Activated CD4-positive, alpha-beta T cell treated with anti-CD3 and anti-CD28 coated beads, Interleukin-2, amount 50 U/mL, for 4 hours (primary cell): ENCODE measurements at places on chromosomes 1 and 21.

- DNase-seq = no peak
Measured at GRCh38 chr1:111332190-111332589, 41.5 kb downstream of the CHIA start.

GRCh38 chr1:23273450-23274133 is 56.3 kb upstream of the HTR1D start:
- no peak for DNase-seq

DNA sequence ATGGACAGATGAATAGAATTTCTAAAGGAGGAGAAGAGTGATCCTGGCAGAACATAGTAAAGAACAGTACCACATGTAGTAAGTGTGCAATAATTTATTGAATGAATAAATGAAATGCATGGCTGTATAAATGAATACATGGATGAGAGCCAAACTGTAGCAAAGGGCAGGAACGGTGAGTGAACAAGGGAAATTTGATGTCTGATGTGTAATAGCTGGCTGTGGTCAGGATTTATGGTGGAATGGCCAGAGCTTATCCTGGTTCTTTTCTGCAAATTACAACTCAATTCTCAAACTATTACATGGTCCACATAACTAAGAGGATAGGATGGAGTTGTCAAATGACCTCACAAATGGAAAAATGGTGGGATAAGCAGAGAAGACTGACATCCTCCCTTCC is 43.2 kb upstream of the ARHGAP29 start:
- DNase-seq = no peak

DNA sequence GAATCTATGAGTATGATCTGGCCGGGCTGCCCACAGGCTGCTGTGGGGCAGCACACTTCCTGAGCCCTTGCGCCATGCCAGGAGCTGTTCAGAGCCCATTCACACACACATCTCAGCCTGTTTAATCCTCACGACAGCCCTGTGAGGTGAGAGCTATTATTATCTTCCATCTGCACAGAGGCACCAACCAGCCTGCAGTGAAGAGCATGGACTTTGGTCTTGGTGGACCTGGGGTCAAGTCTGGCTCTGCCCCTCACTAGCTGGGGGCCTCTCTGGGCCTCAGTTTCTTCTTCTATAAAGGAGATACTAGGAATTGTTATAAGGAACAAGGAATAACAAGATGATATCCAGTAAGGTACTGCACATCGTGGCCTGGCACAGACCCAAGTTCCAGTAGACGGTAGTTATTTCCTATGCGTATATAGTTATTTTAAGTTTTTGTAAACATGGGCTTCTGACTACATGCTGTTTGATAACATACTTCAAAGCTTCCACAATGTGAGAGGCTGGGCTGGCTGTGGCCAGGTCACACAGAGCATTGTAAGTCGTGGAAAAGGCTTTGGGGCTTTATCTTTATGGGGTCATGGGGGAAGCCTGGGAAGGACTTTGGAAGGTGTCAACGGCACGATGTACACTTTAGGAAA is 3.4 kb upstream of the PADI2 start:
- no peak for DNase-seq

DNA sequence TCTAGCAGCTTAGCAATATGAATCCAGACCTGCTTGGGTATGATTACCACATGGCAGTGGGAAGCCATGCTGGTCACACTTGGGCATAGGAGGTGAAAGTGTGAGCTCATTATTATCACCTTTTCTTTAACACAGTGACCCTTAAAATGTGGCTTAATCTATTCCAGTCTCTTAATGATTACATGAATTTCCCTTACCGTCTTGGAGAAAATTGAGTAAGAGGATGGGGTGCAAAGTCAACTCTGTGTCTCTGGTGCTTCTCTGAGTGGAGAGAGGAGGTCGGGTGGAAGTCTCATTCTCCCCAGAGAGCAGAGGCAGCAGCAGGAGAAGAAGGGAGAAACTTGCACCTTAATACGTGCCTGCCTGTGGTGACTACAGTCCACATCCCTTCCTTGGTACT is 91.3 kb downstream of the FGGY start:
- no peak for DNase-seq

GRCh38 chr1:72284348-72285073 is 2.2 kb upstream of the NEGR1 start:
- DNase-seq = no peak

DNA sequence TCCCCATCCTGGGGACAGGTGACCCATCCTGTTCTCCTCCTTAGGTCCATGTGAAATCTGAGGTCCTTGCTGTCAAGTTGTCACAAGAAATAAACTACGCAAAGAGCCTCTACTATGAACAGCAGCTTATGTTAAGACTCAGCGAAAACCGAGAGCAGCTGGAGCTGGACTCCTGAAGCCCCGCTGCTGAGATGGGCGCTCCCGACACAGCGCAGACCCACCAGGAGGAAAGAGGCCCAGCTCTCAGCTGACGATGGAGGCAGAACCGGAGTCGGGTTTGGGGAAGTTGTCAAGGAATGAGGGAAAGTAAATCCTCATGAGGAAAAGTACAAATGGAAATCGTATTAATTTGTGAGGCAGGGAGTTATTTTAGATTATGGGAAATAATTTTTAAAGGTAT is 109.2 kb downstream of the DHRS3 start:
- no peak for DNase-seq

DNA sequence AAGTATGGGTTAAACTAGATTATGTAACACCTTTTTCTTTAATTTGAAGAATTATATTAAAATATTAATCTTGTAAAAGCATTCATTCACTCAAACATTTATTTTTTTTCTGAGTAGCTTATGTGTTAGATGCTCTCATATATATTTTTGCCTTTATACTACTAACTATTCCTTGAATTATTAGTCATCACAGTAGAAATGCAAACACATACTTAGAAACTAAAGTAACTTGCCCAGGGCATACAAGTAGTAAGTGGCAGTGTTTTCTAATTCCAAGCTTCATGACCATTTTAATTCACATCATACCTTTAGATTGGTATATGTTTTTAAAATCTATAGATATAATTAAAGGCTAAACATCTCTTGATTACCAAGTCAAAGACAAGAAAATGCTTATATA is 1271.0 kb downstream of the BRINP3 start:
- DNase-seq = no peak

DNA sequence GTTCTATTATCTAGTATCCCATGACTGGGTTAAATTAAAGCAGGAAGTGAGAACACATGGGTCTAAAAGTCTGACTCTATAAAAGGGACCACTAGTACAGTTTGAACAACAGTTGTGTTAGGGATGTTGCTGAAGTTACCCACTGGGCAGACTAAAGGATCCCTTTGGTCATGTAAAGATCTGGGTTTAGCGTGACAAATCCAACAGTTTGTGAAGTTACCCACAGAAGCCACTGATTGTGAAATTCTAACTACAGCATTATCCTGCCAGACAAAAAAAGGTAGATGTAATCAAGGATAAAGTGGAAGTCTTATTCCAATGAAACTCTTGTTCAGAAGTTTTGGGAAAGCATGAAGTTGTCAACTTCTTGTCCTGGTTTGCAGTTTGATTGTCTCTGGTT is 5.7 kb downstream of the QSOX1 start:
- DNase-seq = no peak

- DNase-seq = no peak
Measured at GRCh38 chr1:57142999-57143398, 177.2 kb upstream of the C8B start.

DNA sequence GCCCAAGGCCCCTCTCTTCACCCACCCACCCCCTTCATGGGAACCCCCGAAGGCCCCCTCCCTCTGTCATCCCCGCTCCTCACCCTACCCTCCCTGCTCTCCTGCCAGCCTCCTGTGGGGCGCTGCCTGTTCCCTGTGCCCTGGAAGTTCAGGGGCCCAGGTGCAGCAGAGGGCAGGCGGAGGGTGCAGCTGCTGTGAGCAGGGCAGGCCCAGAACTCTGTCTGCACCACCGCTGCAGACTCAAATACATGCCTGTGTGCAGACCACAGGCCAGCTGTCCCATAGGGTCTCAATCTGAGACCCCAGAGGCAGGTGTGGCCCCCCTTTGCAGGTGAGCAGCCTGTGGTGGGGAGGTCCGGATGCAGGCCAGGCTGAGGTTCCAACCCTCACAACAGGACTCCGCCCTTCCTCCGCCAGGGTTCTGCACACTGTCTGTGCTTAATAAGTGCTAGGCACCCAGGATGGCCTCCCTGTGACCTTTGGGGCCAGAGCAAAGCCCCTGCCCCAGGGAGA is 62.5 kb downstream of the WNT9A start:
- DNase-seq = no peak

DNA sequence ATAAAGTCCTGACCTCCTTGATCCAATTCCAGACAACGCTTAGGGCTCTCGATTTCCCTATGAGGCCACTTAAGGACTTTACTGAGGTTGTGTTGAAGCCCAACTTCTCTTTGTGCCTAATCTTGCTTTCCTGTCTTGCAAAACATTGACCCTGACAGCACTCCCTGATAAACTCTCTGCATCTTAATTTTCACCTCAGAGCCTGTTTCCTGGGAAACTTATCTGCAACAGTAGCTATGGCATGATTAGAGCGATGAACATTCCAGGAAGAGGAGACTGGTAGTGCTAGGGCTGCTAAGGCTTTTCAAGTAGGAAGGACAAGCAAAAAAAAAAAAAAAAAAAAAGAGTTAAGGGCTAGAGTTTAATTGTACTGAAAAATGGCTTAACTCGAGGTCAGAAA is 118.9 kb downstream of the RGS21 start:
- no peak for DNase-seq

DNA sequence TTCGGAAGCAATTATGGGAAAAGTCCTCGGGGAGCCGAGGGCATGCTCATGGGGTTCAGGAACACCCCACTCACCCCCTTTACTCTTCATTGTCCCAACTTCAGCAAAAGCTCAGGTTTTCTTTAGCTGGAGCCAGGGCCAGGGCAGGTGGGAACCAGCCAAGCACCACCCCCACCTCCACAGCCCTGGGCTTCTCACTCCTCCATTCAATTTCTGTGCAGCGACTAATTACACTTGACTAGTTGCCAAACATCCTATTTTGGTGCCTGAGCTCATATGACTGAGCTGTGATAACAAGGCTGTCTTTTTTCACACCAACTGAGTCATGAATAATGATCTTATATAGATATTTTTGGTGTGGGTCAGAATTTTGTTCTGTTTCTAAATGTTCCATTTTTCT is 257.2 kb upstream of the AJAP1 start:
- DNase-seq = no peak

- DNase-seq = no peak
Measured at GRCh38 chr1:199691540-199691939, 336.0 kb upstream of the NR5A2 start.

DNA sequence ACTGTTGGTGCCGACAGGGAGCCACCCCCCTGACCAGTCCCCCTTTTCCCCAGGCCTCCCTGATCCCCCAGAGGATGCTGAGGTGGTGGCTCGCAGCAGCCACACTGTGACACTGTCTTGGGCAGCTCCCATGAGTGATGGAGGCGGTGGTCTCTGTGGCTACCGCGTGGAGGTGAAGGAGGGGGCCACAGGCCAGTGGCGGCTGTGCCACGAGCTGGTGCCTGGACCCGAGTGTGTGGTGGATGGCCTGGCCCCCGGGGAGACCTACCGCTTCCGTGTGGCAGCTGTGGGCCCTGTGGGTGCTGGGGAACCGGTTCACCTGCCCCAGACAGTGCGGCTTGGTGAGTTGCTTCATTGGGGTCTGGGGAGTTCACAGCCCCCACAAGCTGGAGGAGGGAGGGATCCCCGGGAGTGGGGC is 89.2 kb downstream of the TRIM11 start:
- no peak for DNase-seq

DNA sequence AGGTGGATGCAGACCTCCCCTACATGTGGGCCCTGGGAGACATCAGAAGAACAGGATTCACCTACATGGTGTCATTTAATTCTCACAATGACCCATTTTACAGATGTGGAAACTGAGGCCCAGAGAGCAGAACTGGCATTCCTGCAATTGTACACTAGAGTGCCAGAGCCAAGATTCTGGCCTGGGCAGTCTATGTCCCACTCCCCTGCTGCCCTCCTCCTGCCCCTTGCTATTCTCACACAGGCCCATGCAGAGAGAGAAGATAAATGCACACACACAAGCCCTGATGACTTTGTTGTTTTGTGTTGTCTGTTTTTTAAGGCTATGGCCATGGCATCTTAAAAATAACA is 64.2 kb downstream of the EPHB2 start:
- no peak for DNase-seq

- DNase-seq = no peak
Measured at GRCh38 chr1:6054596-6054995, 8.9 kb downstream of the KCNAB2 start.

- no peak for DNase-seq
Measured at GRCh38 chr1:7069931-7070330, 284.7 kb downstream of the CAMTA1 start.

DNA sequence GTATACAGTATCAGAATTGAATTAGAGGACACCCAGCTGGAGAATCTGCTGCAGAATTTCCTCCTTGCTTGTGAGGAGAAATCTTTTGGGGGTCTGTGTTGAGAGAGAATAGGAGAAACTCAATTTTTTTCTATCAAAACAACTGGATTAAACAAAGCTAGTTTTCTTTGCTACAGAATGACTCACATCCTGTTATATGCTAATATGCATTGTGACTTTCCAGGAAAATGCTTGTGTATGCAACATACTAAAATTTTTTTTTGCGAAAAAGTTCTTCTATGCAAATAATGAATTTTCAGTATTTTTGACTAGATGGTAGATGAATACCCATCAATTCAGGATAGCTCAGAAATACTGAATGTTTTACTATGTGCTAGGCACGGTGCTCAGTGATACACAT is 2.2 kb downstream of the VAMP4 start:
- DNase-seq = no peak

DNA sequence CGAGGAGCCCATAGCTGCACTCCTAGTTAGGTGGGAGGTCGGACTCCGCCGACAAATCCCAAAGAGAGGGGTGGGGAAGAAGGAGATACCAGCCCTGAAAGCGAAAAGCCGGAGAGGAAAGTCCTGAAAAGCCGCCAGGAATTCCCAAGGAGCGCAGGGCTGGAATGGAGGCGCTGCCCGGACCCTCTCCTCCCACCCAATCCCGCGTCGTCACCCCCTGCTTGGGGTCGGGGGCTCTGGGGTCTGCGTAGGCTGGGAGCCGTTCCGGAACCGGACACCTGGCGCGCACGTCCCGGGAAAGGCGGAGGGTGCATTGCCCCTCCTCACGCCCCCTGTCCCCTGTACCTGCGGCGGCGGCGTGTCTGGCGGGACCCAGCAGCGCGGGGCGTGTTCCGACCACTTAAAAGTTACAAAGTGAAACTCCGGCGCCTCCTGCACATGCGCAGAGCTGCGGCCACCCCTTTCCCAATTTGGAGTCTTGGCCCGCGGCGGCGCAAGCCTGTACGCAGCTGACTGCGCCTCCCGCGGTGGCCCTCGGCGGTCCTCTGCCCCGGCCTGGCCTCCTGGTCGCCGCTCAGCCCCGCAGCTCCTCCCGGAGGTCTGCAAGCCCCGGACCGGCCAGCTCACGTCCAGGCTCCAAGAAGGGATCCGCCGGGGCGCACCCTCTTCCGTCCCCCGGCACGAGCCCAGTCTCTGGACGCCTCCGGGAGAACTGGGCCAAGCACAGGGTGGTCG is at the start of gene TMEM63A:
TMEM63A (minus strand) TSS at position 422 of the 735 bp plus-strand sequence. CDS start 4,800 bp downstream, outside the sequence.
- DNase-seq = peak; percentile 88

GRCh38 chr1:77511440-77511840 is 171.0 kb downstream of the ZZZ3 start:
- DNase-seq = no peak

GRCh38 chr1:235917267-235917811 is 50.6 kb upstream of the LYST start:
- DNase-seq = peak; percentile 44

GRCh38 chr1:74679811-74680210 is 6.2 kb upstream of the ERICH3 start:
- DNase-seq = no peak
